Activated T-cell treated with anti-CD3 and anti-CD28 coated beads, Interleukin-2, amount 50 U/mL, for 48 hours (primary cell): ENCODE measurements at places on chromosomes 2 and 18.
A peak's percentile ranks its signal among the peaks of the same experiment; 100 is the strongest.

DNA sequence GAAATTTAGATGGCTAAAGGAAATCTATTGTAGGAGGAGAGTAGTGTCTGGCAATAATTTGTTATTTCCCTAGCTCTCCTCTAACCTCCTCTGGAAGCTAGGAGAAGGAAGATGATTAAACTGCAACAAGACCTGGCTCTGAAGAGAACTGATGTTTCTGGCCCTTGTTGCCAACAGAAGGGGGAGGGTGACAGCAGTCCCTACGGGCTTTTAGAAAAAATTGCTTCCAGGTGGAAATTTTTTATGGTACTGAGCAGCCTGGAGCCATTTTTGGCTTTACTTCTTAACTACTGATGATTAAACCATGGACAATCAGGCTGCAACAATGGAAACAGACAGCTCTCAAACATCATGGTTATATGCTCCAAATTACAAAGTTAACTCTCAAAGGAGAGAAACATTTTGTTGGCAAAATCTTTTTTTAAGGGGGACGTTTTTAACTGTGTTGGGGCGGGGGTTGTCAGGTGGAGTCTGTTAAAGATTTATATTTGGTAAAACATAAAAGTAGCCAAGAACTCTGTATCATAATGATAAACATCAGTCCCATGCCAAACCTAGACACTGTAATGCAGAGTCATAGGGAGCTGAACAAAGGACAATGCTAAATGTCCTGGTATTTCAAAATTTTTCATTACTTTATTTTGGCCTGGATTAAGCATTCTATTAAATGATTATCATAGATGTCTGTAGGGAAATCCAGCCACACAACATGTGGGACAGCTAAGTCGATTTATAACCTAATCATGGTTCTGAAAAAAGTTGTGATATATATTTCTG is 70.0 kb downstream of the EXOC6B start:
- no peak for DNase-seq

DNA sequence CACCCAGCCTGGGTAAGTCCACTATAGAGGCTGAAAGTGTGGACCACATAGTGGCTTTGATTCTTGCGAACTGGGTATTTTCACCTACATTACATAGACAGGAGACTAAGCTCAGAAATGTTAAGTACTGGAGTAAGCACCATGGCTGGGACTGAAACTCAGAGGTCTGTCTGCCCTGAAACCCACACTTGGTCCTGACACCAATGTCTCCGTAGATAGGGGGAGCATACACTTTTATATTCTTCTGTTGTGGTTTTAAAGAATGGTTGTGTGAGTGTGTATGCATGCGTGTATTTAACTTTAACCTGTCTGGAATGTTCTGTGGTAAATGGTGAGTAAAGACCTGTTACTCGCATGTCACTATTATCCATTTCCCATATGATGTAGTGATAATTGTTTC is 10.3 kb upstream of the NPPC start:
- no peak for DNase-seq

GRCh38 chr2:37390777-37391176 is 46.3 kb downstream of the QPCT start:
- no peak for DNase-seq

GRCh38 chr2:238518172-238518820 is 91.6 kb downstream of the ASB1 start:
- DNase-seq, result no peak

DNA sequence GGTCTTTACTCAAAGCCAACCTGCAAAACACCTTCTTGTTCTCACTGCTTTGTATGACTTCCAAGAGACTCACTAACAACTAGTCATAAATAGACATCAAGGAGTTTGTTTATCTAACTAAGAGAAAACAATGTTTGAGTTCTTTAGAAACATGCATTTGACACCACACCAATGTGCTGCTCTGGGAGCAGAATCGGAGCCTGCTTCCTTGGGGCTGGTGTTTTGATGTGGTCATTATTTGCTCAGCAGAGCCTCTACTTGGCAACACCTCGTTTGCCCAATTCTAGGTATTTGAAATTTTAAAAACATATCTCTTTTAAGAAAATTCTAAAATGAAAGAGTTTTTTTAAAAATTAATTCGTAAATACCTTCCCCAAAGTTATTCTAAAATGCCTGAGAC is 167.5 kb downstream of the BCL2 start:
- DNase-seq, result no peak

- no peak for DNase-seq
Measured at GRCh38 chr2:229511524-229511923, 202.8 kb downstream of the DNER start.

DNA sequence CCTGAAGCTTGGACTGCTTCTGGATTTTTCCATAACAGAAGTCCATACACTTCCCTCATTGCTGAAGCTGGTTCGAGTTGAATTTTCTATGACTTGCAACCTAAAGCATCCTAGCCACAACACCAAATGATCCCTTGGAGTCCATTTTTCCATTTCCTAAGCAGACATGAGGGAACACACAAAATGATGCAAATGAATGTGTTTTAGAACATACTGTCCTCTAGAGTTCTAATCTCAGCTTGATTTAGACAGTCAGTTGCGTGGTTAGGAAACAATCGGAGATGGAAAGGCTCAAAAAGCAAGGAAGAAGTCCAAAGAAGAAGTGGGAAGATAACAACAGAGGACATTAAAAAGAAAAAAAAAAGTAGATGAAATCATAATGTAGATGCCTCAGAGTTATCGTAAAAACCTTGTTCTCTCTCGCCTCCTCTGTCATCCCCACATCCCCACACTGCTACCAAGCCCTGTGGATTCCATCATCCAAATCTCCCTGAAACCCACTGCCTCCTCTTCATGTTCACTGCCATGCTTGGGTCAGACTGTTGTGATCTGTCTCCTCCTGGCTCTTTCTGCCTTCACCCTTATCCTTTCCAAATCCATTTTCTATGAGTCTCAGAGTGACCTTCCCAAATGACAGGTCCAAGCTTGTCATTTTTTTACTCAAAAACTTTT is 58.4 kb downstream of the TMEM247 start:
- DNase-seq, result no peak

GRCh38 chr2:172373766-172374165 is 53.6 kb upstream of the ITGA6 start:
- no peak for DNase-seq

- no peak for DNase-seq
Measured at GRCh38 chr18:48022531-48023329, 92.3 kb upstream of the SMAD2 start.

- DNase-seq, result peak; percentile 39
Measured at GRCh38 chr2:47569658-47570475, 166.9 kb downstream of the MSH2 start.

GRCh38 chr2:70516596-70516995 is 37.0 kb downstream of the TGFA start:
- DNase-seq, result no peak

GRCh38 chr18:42229211-42230210 is 274.5 kb downstream of the PIK3C3 start:
- DNase-seq, result no peak

GRCh38 chr2:168090366-168091135 is 156.8 kb downstream of the STK39 start:
- DNase-seq, result no peak

- no peak for DNase-seq
Measured at GRCh38 chr2:173165443-173166238, 90.0 kb downstream of the MAP3K20 start.

DNA sequence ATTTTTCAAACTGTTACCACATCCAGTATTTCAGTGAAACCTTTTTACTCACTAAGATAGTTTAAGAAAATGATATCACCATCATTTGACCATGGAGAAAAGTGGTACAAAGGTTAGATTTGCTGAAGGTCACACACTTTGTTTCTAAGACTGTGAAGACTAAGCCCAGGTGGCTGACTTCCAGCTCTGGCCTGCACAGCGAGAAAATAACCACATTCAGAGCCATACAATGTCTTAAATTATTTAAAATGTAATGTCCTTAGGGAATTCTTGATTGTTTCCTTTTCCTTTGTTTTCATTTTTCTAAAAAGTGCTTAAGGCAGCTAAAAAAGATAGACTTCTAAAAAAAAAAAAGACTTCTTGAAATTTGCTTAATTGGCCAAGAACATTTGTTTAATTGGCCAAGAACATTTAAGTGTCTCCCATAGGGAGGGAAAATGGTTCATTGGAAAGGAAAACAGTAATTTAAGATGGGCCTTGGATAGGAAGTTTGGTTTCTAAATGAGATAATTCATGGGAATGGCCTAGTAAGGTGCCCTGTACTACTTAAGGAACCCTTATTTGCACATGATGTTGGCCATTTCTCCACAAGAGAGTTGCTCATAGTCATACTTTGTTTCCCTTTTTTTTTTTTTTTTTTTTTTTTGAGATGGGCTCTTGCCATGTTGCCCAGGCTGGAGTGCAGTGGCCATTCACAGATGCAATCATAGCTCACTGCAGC is 45.2 kb downstream of the CYP1B1 start:
- DNase-seq, result no peak

DNA sequence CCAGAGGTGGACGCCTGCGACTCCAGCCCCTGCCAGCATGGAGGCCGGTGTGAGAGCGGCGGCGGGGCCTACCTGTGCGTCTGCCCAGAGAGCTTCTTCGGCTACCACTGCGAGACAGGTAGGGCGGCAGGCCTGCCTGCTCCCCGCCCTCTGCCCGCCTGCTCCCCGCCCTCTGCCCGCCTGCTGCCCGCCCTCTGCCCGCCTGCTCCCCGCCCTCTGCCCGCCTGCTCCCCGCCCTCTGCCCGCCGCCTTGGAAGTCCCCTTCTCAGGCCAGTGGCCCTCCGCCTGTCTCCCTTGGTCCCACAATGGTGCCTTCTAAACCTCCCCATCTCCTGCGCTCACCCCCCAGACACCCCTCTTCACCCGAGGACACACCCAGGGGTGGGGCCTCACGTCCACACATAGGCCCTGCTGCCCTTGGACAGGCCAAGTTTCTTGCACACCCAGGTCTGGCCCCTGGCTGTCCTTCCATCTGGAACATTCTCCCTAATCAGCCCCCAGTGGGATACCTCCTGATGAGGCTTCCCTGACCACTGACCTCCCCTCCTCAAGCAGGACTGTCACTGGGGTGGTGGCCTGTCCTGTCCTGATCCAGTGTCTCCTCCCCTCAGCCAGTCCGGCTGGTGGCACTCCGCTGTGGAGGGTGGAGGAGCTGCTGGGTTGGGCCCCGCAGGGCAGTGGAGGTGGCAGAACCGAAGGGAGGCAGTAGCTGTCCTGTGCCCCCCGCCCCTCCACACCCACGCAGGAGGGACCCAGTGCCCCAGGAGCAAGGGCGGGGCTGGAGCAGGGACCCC is 37.9 kb downstream of the MTERF4 start:
- DNase-seq, result peak; percentile 65

- DNase-seq, result no peak
Measured at GRCh38 chr18:53169346-53169745, 829.3 kb downstream of the DCC start.

- DNase-seq, result no peak
Measured at GRCh38 chr2:170313347-170313991, 135.5 kb downstream of the MYO3B start.

GRCh38 chr2:202541137-202541536 is 93.6 kb upstream of the FAM117B start:
- no peak for DNase-seq

- no peak for DNase-seq
Measured at GRCh38 chr18:23986600-23987359, 27.8 kb upstream of the TTC39C start.

DNA sequence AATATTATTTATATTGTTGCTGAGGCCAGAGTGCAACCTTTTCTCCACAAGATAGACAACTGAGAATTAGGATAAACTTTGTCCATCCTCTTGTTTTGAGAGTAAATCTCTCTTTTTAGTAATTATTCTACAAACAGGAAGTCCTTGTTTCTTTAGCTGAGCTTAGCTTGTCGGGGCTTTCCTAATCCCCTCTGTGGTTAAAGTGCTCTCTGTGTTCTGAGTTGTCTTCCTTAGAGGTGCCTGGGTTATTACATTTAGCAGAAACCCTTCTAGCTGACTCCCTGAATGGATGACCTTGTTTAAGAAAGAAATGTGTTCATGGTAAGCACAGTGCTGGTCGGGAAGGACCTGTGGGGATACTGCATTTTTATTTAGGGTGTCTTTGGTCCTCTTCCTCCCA is 12.7 kb downstream of the USP39 start:
- no peak for DNase-seq

GRCh38 chr18:44119607-44120006 is 561.1 kb upstream of the SETBP1 start:
- no peak for DNase-seq

DNA sequence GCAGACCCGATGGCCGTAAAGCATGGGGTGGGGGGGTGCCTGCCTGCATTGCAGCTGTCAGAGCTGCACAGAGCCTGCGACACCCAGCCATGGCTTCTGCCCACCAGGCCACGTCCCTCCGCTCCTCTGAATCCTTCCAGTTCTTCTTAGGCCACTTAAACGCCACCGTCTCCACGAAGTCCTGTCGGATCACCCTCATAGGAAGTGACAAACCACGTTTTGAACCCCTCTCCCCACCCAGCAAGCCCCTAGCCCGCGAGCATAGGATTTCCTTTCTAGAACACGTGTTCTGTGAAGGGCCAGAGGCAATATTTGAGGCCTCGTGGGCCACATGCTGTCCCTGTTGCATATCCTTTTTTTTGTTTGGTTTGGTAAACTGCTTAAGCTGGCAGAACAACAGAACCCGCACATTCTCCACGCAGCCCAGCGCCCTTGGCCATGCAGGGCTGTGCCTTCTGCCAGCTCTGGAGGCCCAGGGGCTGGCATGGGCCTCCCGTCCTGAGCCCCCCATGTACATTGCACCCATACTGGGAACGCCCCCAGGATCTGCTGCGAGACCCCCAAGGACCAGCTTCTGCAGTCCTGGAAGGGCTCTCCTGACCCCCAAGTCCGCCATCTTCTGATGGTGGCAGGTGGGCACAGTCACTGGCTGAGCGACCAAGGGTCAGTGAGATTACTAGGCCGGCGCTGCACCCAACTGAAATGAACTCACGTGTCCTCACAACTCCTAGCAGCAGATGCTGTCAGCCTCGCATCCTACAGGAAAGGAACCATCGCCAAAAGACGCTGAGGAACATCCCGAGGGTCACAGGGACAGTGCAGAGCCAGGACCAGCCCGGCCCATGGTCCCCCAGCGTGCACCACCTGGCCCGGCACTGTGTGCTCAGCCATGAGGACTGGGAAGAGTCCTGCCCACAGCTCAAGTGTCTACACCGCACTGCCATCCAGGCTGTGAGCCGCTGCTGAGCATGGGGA is 35.1 kb downstream of the ADI1 start:
- DNase-seq, result no peak
